AG04449 (cell line): ENCODE measurements at places on chromosomes 11 and 22.

DNA sequence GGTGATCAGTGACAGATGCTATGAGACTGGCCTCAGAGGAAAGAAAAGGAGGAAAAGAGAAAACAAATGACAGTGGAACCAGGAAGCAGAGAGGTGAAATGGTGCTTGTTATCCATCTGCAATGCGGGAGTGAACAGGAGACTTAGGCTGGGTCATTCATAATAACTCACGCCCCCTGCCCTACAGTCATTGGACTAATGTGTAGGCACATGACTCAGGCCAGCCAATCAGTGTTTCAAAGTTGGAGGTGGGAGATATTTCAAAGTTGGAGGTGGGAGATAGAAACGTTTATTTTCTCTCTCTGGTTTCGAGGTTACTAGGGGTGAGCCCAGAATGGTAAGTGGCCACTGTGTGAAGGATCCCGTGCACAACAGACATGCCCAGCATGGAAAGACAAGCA is 30.3 kb downstream of the SLC22A6 start:
- DNase-seq = no peak

DNA sequence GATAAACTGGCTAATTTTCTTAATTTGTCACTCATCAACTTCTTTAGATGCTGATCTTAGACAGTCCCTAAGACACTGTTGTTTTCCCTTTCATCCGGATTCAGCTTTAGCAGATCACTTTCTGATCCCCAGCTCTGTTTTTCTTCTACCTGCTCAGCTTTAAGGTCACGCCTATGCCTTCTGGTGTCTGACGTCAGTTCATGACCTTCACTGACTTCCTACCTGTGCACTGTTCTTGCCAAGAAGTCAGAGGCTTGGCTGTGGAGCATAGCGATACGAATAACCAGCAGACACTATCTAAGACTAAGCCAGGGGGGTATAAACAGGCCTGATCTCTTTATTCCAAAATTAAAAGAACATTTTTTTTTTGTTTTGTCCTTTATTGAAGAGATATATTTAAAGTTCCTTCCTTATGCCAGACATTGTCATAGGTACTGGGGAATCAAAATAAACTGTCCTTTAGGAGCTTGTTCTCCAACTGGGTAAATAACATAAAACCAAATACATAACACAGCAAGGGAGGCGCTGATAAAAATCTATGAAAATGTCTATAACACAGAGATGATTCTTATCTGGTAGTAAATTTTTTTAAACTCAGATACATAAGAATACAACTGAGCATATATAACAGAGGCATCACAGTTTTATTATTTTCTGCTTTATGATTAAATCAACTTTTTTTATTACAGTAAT is 352.2 kb upstream of the CTSC start:
- no peak for DNase-seq

DNA sequence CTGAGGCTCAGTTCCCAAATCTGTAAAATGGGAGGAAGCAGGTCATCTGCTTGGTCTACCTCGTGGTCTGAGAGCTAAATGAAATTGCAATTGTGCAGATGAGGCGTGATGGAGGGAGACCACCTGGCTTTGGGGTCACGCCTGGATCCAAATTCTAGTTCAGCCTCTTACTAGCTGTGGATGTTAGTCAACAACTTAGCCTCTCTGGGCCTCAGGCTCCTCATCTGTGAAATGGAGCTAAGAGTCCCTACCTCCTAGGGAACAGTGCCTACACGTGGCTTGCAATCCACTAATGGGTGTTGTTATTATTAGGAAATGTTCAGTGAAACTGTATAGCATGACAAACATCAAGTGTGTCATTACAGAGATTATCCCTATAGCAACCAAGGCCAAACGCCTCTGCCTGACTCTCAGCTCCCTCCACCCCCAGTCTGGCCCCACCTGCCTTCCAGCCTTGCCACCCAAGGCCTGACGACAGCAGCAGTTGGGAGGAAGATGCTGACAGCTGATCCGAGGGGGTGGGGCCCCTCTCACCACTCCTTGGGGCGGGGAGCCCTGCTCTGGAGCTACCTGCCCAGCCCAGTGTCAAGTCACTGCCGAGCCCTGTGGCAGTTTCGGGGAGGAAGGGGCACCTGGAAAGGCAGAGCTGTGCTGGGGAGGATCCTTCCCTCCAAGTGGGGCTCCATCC is 1.7 kb upstream of the RHOD start:
- DNase-seq = no peak

DNA sequence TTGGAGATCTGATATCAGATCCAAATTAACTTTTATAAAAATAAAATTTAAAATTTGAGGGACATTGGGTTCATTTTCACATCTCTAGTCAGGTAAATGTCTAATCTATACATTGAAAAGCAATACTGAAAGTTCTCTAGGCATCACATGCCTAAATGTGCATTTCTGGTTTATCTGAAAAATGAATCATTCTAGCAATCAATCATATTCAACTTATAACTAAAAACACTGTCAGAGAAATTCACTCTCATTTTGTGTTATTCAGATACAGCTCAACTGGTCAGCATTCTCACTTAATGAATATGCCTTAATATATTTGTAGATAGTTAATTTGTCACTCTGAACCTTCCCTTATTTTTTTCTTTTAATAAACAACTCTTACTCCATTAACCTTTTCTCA is 243.2 kb downstream of the CASP12 start:
- no peak for DNase-seq

DNA sequence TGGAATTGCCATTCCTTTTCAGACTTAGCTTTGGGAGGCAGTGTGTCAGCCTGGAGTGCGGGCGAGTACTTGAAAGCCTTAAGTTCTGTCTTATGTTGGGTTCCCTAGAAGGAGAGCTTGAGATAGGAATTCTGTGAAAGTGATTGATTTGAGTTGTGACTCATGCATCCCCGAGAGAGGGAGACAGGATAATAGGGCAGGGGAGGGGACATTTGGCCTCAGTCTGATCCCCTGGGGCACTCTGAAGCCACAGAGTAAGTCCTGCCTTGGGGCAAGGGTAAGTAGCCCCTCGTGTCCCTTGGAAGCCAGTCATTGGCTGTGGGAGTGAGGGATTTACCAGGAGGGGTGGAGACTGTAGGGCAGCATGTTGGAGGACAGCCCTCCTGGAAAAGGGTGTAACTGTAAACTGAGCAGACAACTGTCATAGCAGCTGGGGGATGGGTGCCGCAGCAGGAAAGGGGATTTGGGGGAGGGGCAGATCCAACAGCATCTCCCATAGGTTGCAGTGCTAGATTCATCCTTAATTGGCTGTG is 44.0 kb downstream of the KIAA1671 start:
- no peak for DNase-seq

GRCh38 chr22:46931414-46931813 is 169.0 kb downstream of the TBC1D22A start:
- no peak for DNase-seq

DNA sequence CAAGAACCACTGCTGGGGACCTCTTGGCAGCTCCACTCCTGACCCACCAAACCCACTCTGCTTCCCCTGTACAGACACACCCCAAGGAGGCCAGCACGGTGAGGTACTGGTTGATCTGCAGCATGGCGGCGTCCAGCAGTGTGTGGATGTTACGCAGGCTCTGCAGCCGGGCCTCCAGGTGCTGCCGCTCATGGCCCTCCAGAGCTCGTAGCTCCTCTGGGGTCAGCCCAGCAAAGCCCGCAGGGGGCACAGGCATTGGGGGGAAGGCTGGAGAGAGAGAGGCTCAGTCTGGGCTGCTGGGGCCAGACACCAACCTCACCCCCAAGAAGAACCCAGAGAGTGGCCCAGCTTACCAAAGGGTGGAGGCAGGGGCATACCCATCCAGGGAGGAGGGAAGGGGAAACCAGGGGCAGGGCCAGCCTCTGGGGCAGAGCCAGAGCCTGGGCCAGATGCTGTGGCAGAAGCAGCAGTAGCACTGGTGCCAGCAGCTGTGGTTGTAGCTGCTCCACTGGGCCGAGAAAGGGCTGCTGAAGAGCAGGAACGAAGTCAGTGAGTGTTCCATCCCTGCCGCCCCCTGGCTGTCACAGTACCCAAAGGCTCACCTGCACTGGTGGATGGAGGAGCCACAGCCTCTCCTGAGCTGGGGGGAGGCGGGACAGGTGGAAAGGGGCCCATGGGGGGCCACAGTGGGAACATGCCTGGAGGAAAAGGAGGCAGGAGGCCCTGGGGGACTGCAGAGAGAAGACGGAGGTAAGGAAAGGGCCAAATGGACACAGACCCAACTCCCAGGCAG is 4.5 kb downstream of the SYVN1 start:
- DNase-seq = no peak

DNA sequence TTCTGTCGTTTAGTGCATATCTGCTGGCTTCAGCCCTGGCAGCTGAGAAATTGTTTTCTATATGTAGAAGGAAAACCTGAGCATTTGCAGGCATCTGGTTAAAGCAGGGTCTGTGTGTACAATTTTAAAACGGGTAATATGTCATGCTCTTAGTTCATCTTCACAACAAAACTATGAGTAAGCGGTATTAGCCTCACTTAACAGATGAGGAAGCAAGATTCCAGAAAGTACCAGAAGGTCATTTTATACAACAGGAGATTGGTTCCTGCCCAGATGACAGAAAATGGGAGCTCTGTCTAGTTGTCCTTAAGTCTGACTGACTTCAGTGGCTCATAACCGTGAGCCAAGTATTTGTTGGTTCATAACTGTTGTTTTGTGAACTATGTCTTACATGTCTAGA is 1.1 kb downstream of the TIMM10B start:
- no peak for DNase-seq

- DNase-seq = no peak
Observed at GRCh38 chr11:908273-908672, 2.3 kb downstream of the CHID1 start.

DNA sequence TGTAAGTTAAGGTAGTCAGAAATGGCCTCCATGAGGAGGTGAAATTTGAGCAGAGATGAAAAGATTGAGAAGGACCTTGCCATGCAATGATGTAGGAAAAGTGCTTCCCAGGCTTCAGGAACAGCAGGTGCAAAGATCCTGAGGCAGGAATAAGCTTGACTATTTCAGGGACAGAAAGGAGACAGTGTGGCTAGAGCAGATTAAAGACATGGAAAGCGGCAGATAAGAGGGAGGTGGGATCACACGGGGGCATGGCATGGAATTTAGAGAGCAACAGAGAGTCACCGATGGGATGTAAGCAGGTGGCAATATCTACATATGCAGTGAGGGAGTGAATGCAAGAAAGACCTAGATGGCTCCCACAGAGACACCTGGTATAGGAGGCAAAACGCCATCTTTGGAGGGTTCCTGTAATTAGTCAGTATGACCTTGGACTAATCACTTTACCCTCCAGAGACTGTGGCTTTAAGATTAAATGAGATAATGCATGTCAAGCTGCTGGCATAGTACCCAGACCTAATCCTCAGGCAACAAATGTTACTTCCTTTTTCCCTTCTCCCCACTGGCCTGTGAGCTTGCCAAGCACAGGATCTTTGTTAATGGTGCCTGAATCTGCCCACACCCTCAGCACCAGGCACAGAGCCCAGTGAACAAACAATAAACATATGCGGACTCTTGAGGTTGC is 24.6 kb upstream of the ACER3 start:
- no peak for DNase-seq

DNA sequence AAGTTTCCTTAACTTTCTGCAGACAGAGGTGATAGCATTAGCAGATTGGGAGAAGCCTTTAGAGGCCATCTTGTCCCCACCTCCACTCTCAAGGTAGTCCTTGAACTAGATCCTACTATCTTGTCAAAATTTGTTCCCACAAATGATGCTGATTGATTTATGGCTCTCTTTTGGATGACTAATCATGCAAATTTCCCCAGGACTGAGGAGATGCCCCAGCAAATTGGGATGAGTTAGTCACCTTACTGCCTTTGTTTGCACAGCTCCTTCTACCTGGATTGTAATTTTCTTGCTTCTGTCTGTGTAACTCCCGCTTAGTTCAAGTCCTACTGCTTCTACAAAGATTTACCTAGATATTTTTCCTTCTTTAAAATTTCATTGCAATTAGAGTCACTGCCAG is 391.4 kb upstream of the CADM1 start:
- no peak for DNase-seq

DNA sequence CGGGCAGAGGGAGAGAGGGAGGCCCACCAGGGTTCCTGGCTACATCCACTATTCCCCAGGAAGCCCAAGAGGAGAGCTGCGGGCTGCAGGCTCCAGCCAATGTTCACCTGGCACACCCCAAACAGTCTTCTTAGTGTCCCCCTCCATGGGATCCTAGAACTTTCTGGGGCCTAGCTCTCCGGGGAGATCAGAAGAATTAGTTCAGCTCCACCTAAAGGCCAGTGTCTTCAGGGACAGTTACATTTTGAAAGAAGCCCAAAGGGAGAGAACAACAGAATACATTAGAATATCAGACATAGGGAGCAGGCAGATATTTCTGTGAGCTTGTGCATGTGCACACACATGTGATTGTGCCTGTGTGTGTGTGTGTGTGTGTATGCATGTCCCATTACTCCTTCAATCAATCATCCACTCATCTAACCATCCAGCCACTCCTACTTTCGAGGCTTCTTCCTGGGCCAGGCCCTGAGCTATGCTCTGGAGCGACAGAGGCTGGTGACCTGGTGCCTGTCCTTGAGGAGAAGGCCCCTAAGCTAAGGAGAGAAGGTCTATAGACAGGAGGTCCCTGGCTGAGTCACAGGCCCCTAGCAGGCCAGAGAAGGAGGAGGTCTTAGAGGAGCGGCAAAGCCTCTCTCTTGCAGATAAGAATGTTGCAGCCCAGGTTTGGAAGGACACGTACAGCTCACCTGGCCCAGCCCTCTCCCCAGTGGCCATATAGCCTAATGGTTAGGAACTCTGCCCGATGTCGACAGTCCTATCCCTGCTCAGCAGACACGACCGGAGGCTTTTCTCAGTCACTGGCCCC is 165.5 kb downstream of the DSCAML1 start:
- no peak for DNase-seq

DNA sequence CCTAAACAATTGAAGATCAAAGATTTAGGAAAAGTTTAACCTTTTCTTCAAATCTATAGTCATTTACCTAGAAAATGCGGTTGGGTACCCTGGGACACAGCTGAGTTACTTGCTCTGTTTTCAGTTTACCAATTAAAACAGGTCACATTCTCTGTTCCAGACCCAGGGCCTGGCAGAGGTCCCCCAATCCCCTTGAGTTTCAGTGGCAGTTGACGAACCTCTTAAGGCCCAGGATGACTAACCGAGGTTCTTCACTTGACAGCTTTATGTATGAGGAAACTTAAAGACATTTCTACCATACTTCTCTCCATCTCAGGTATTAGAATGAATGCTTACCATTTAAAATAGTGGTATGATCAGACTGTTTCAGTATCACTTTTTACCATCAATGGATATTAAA is 16.3 kb downstream of the LDHAL6A start:
- DNase-seq = no peak

DNA sequence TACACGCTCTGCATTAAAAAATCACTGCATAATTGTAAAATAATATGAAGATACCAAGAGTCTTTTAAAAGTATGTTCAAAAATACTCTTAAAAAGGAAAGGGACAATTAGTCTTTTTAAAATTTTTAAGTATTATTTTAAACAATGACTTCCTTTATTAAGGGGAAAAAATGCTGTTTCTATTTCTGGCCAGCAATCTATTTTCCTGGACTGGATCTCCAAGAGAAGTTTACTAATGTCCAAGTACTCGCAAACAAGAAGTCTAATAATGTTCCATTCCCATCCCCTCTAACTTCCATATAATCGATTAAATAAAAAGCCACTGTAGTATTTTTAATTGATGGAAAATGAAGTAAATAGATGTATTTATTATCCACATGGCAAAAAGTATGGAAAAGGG is 123.7 kb downstream of the MPPED2 start:
- no peak for DNase-seq
